ENCODE measurements at places on chromosomes 12 and 14. TPM values are rescaled to one million over a fixed set of nuclear protein-coding genes. Genes with fewer than 3 reads are reported as not detected.

The PTCSC3 gene
- total RNA-seq = not detected

- no peak for DNase-seq
These were observed 213.2 kb downstream of the C12orf50 start for GRCh38 chr12:87815771-87816585.

DNA sequence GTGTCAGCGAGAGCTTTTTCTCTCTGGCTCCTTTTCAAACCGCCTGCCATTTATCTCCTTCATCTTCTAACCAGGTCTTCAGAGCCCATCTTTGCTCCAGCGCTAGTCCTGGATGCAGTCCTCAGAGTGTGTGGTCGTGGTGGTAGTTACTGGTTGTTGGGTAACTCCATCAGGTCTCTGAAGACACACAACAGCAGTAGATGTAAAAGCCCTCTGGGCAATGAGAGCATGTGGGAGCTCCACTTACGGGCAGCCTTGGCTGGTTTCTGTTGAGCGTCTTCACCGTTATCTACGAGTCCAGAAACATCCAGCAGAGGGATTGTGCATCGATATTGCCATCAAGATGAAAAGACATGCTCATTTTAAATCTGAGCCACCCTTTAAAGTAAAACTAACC is 61.2 kb downstream of the FBXL14 start:
- no peak for DNase-seq

The PPFIBP1 gene
- total RNA-seq = 246 TPM

The RHOF gene
- total RNA-seq = 7.6 TPM

The KRT6C gene
- total RNA-seq = not detected

The RPL10L gene
- total RNA-seq = not detected

The SLCO1B1 gene
- total RNA-seq = 0.06 TPM

DNA sequence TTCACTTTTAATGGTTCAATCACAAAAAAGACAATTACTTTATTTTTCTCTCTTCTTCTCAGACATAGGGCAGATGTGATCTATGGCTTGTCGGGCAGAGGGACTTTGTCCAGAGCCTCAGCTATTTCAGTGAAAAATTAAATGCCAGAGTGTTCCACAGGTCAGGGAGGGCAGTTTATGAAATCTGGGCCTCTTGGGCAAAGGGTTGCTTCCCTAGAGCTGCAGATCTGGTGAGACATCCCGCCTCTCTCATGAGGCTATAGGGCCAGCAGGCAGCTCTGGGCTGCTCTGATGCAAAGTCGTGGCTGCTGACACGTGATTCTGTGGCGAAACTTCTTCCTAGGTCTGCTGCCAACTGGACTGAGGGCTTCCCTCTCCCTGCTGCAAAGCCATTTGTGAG is 6.0 kb downstream of the CLMN start:
- no peak for DNase-seq

The RNU4-1 gene
- total RNA-seq = 872 TPM
